ENCODE measurements at places on chromosomes 7 and 10.
A peak's percentile ranks its signal among the peaks of the same experiment; 100 is the strongest.

GRCh38 chr10:74231375-74231774 is 80.4 kb downstream of the ADK start:
- no peak for DNase-seq

DNA sequence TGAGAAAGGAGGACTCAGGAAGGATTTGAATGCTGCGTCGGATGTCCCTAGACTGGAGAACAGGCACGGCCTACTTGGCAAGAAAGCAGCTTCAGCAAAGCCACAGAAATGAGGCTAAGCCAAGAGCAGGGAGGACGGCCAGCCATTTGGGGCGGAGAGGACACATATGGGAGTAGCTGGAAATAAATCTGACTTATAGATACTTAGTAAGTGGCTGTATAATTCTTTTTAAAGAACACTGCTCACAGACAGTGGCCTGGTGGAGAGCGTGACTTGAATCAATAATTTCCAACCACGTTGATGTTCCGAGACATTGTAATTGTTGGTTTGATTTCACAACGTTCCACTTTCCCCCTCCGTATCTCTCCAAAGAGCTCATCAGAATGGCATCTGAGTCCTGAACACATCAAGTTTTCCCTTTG is 67.7 kb upstream of the JCAD start:
- no peak for DNase-seq

- peak; percentile 65 for DNase-seq
Observed at GRCh38 chr10:73920089-73920488, 9.2 kb downstream of the PLAU start.

GRCh38 chr7:155344270-155344617 is 46.6 kb downstream of the INSIG1 start:
- DNase-seq = no peak

GRCh38 chr7:113283861-113284260 is 165.5 kb upstream of the SMIM30 start:
- DNase-seq = peak; percentile 25
